A549 treated with ZK216348 at 1 μM for 4 hours (cell line): ENCODE measurements at places on chromosomes 6 and 20. TPM values are rescaled to one million over a fixed set of nuclear protein-coding genes. Genes with fewer than 3 reads are reported as not detected.

IMPG1 gene
- not detected in 5 replicates for total RNA-seq

ZNF311 gene
- 0.14 to 0.42 TPM (median 0.23 TPM) in 4 of 5 replicates, not detected in the other for total RNA-seq

EFHC1 gene
- total RNA-seq = 10.4 to 14.6 TPM (median 13.6 TPM) in 5 replicates

CST9 gene
- total RNA-seq = not detected in 5 replicates

KHDC1L gene
- total RNA-seq = 0.32 to 0.36 TPM in 2 of 5 replicates, not detected in the others

CCN6 gene
- not detected in 5 replicates for total RNA-seq

FOXA2 gene
- 13.0 to 21.7 TPM (median 17.6 TPM) in 5 replicates for total RNA-seq

TSHZ2 gene
- total RNA-seq = not detected in 5 replicates

PRIM2 gene
- total RNA-seq = 10.9 to 15.3 TPM (median 12.3 TPM) in 5 replicates

DNAH8 gene
- total RNA-seq = not detected in 5 replicates

SLC17A3 gene
- 0.87 to 2.0 TPM (median 1.1 TPM) in 5 replicates for total RNA-seq

GRM1 gene
- 0.02 to 0.11 TPM in 2 of 5 replicates, not detected in the others for total RNA-seq

ZC2HC1B gene
- total RNA-seq = not detected in 5 replicates

FAM50B gene
- 3.1 to 7.7 TPM (median 7.0 TPM) in 5 replicates for total RNA-seq

MOCS1 gene
- total RNA-seq = 1.7 to 2.0 TPM (median 1.9 TPM) in 5 replicates

TPD52L1 gene
- total RNA-seq = 44.1 to 57.8 TPM (median 50.7 TPM) in 5 replicates

PHACTR3 gene
- not detected in 5 replicates for total RNA-seq

ZBTB12 gene
- 2.0 to 5.0 TPM (median 4.5 TPM) in 5 replicates for total RNA-seq

BMP6 gene
- total RNA-seq = 12.7 to 21.8 TPM (median 19.4 TPM) in 5 replicates

SLC22A1 gene
- total RNA-seq = 1.7 to 3.4 TPM (median 2.2 TPM) in 5 replicates

PSORS1C1 gene
- total RNA-seq = 3.7 to 5.9 TPM (median 4.5 TPM) in 5 replicates

PDE7B gene
- total RNA-seq = 0.57 to 1.3 TPM (median 0.97 TPM) in 5 replicates

FAM184A gene
- total RNA-seq = not detected in 5 replicates

ADAM33 gene
- total RNA-seq = 0.05 to 0.08 TPM in 2 of 5 replicates, not detected in the others

ETV7 gene
- total RNA-seq = 0.12 to 0.33 TPM in 2 of 5 replicates, not detected in the others

PKIB gene
- 0.54 to 0.66 TPM (median 0.66 TPM) in 5 replicates for total RNA-seq

HLA-DRB5 gene
- not detected in 5 replicates for total RNA-seq

KIZ gene
- total RNA-seq = 3.8 to 6.2 TPM (median 4.4 TPM) in 5 replicates

RCAN2 gene
- not detected in 5 replicates for total RNA-seq

PBOV1 gene
- not detected in 5 replicates for total RNA-seq

RSPO3 gene
- 74.6 to 135 TPM (median 86.5 TPM) in 5 replicates for total RNA-seq

TFAP2D gene
- total RNA-seq = not detected in 5 replicates

CST2 gene
- 0.28 to 0.83 TPM (median 0.50 TPM) in 4 of 5 replicates, not detected in the other for total RNA-seq

TMEM14A gene
- total RNA-seq = 35.0 to 50.6 TPM (median 38.2 TPM) in 5 replicates

RIPOR2 gene
- 0.13 to 0.31 TPM (median 0.25 TPM) in 5 replicates for total RNA-seq

PSORS1C2 gene
- not detected in 5 replicates for total RNA-seq

SLC35D3 gene
- 0.10 to 0.11 TPM in 2 of 5 replicates, not detected in the others for total RNA-seq

CD24 gene
- total RNA-seq = 217 to 292 TPM (median 287 TPM) in 5 replicates

SIRPA gene
- 22.1 to 30.1 TPM (median 25.4 TPM) in 5 replicates for total RNA-seq

LAMP5 gene
- 0.08 to 0.20 TPM in 2 of 5 replicates, not detected in the others for total RNA-seq

HLA-B gene
- total RNA-seq = 23.1 to 30.8 TPM (median 29.5 TPM) in 5 replicates

RWDD2A gene
- 1.2 to 2.2 TPM (median 1.5 TPM) in 5 replicates for total RNA-seq

DEFB132 gene
- not detected in 5 replicates for total RNA-seq

SDCBP2 gene
- 0.81 to 1.6 TPM (median 1.4 TPM) in 5 replicates for total RNA-seq

CTCFL gene
- total RNA-seq = not detected in 5 replicates

LCA5 gene
- 0.25 to 1.3 TPM (median 1.0 TPM) in 5 replicates for total RNA-seq

BICRAL gene
- total RNA-seq = 2.2 to 3.7 TPM (median 3.6 TPM) in 5 replicates

EHMT2 gene
- 17.2 to 32.6 TPM (median 30.9 TPM) in 5 replicates for total RNA-seq

MOG gene
- not detected in 5 replicates for total RNA-seq
